ENCODE measurements at places on chromosomes 12 and 14.

DNA sequence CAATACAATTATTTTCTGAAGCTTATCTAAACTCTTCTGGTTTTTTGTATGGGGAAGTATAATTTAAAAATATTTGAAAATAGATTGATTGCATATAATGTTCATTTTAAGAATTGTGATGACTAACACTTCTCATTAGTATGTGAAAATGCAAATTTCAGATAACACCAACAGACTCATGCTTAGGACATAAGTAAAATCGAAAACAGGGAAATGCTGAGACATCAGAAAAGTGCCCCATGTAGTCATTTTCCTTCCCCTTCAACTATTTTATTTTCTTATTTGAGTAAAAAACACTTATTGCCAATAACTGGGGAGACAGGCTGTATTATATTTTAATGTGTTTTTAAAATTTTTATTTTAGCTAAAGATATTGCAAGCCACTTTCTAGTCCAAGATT is 814.7 kb downstream of the GALC start:
- no peak for DNase-seq

- no peak for DNase-seq
Observed at GRCh38 chr12:31337952-31338351, 12.0 kb upstream of the SINHCAF start.

DNA sequence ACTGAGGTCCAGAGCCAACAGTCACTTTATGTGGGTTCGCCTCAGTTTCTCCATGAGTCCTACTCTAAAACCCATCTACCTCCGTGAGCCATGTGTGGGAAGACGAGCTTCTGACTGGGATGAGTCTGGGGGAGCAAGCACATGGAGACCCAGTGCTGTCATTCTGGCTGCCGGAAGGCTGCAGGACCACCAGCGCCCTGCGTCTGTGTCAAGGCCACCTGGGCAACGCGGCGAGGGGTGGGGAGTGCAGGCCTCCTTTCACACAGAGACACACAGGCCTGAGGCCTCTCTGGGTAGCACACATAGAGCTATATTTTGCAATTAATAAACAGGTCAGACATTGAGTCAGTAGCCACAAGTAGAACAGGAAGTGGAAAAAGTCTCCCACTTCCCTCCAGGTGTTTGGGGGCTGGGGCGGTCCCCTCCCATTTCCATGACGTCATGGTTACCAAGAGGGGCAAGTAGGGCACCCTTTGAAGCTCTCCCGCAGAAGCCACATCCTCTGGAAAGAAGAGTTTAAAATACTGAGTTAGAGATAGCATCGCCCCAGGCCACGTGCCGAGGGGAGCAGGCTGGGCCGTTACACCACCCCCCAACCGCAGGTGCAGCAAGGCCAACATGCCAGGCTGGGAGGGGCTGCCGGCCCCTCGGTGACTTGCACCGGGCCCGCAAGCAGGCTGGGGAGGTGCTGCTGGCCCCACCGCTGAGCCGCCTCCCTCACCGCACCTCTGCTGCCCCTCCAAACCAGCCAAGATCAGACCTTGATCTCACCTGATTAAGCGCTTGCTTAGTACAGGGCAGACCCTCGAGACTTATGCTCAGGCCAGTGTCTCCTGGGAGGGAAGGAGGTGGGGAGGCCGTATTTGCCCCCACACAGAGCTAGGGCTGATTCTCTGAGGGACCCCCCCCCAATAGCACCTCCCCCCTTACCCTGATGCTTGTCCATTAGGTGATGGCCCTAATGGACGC is 32.7 kb downstream of the DAD1 start:
- no peak for DNase-seq

DNA sequence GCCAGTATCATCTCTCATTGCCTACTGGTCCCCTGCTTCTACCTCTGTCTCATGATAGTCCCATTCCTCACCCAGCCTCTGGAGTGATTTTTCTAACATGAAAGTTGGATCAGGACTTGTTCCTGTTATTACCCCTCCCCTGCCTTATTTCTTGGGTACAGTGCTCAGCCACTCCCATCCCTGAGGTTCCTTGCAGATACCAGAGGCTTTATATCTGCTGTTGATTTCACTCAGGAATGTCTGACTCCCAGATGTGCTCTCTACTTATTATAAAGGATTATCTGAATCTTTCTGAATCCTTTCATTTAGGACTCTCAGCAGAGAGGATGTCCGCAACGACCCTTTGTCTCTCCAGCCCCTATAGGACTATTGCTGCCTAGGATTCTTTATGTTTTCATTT is 111.2 kb downstream of the LRRK2 start:
- DNase-seq, result no peak

- no peak for DNase-seq
Observed at GRCh38 chr12:79635676-79636075, 55.1 kb downstream of the PAWR start.
